ENCODE measurements at places on chromosomes 11 and 22.

GRCh38 chr22:23402275-23403151, 177.6 kb downstream of the IGLL1 start:
- peak; percentile 82 for DNase-seq

GRCh38 chr22:48819232-48819631, 1008.4 kb downstream of the BRD1 start:
- DNase-seq, result no peak

- no peak for DNase-seq
Observed at GRCh38 chr11:86219311-86220193, 25.0 kb upstream of the EED start.

- DNase-seq, result no peak
Observed at GRCh38 chr11:75946531-75947530, 131.8 kb downstream of the UVRAG start.

DNA sequence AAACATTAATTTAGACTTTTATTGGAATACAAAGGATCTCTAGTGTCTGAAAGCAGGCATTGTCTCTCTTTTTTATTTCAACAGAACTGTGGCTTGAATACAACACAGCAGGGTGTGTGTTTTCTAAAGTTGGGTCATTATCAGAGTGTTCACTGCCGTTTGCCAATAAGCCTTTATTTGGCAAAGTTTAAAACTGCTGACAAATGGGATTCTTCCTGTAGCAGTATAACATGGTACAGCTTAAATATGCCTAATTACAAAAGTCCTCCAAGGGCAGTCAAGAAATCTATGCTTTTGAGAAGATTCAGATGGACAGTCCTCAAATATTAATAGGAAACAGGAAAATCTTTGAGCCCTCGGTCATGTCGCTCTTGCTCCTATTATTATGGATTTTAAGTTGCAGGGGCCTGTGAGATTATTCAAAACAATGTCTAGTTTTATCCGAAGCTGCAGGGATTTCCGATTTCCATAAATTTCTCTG, 199.9 kb downstream of the MAML2 start:
- no peak for DNase-seq

DNA sequence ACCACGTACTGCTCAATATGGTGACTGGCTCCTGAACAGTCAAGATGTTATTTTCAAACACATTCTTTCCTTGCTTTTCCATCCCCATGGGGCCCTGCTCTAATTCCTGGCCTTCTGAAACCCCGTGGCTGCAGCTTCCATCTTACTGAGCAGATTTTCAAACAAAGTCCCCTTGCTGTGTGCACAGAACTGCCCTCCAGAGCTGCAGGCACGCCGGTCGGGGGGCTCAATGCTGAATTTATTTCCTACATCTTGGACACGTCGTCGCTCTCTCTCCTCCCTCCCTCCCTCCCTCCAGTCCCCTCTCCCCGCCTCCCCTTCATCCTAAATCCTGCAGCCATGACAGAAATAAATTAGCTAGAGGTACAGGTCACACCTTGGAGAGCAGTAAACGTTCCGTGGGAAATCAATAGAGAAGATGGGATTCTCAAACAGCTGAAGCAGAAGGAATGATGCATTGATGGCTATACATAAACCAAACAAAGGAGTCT, 243.1 kb upstream of the BLID start:
- DNase-seq, result no peak

GRCh38 chr22:22616636-22617035, 27.8 kb upstream of the GGTLC2 start:
- no peak for DNase-seq

DNA sequence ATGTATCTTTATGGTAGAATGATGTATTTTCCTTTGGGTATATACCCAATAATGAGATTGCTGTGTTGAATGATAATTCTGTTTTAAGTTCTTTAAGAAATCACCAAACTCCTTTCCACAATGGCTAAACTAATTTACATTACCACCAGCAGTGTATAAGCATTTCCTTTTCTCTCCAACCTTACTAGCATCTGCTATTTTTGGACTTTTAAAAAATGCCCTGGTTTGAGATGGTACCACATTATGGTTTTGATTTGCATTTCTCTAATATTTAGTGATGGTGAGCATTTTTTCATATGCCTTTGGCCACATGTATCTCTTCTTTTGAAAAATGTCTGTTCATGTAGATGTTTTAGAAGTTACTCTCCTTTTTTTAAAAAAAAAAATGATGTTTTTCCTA, 142.0 kb downstream of the METTL15 start:
- DNase-seq, result no peak

DNA sequence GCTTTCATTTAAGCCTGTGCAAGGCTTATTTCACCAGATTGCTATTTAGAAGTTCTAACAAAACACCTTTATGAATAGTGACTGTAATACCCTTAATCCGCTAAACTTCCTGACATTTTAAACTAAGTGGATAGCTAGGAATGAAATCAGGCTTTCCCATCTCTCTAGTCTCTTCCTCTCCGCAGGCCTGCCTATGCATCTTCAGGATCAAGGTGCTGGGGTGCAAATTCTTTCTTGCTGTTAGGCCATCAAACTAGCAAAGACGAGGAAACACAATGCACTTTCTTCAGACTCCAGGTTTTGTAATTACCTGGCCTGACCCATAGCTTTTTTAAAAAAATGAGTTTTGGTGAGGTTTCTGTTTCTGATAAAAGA, 149.4 kb downstream of the DBX1 start:
- DNase-seq, result no peak

DNA sequence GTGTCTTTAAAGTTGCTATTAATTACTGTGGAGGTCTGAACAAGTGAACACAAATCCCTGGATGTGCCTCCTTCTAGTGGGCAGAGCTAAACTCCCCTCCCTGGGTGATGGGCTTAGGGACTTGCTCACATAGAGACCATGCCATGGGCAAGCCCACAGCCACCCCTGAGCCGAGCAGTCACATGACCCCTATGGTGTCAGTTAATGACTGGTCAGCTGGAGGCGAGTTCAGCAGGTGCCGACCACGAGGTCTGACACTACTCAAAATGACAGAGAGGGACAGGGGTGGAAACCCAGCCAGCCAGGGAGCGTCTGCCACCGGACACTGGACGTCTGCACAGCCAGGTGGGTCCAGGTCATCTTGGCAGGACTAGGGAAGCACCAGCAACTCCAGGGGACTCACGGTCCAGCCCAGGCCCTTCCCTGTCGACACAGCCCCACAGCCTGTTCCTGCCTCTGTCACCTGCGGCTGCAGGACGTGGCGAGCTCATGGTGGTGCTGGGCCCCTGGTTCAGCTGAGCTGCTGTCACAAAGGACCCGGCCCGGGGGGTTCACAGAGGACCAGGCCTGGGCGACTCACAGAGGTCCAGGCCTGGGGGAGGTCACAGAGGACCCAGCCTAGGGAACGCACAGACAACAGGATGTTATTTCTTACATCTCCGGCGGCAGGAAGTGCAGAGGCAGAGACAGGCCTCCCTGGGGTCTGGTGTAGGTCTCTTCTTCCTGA, 135.0 kb downstream of the BRD1 start:
- DNase-seq, result no peak

DNA sequence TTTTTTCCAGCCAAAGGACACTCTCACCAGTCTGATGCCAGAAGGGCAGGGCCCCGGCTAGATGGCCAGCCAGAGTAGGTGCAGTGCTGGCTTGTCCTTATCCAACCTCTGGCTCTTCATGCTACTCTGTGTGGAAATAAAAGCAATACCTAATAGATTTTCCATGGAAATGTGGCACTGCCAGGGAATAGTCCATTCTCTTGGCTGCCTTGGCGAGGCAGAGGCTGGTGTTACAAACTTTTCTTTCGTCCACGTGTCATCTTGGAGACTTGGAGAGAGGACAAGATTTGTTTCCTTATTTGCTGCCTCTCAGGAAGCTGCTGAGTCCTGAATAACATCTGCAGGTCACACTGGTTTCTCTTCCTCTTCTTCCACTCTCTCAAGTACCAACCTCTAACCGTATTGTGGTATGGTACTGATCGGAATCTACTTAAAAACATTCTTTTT, 17.2 kb upstream of the C1QTNF4 start:
- DNase-seq, result no peak

GRCh38 chr22:32743046-32743445, 58.5 kb upstream of the TIMP3 start:
- DNase-seq, result no peak

GRCh38 chr22:47139013-47139789, 376.8 kb downstream of the TBC1D22A start:
- DNase-seq, result no peak

GRCh38 chr22:32646476-32646875, 155.0 kb upstream of the TIMP3 start:
- no peak for DNase-seq

DNA sequence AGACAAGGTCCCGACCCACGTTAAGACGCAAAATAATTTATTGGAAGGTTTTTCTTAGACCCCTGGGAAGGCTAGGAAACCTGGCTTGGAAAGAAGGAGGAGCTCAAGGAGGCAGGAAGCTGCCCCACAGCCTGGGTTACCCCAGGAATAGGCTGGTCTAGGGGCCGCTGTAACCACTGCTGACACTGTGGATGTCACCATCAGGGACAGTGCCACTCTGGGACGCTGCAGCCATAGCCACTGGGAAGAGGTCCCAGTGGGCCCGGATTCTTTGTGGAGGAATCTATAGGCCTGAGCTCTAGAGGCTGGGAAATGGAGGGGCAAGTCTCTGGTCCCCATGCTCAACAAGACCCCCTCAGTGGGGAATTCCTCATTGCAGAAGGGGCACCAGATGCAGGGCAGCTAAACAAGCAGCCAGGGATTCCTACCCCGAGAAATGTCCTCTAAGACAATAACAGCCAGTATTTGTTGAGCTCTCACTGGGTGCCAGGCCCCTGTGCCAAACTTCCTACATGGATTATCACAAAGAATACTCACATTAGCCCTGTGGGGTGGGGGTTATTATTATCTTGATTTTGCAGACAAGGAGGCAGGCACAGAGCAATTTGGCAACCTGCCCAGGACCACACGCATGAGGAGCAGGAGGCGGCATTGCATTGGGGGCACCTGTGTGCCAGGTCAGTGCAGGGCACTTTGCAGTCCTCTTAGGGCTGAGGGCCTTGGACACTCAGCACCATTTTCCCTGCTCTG, 19.5 kb upstream of the CHKA start:
- no peak for DNase-seq

DNA sequence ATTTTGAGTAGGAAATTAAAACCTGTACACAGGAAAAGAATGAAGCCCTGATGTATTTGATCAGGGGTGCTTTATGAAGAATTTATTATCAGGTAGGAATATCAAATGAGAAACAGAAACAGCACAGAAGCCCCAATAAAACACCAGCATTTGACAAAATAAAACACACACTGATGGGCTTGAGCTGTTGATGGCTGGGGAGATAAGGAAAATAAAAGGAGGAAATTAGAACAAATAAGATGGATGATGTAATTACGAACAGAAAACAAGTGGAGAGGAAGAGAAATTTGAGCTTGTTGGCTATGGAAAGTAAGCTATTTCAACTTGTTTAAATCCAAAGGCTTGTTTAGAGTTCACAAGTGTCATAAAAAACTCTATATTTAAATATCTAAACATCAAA, 213.7 kb downstream of the CADM1 start:
- DNase-seq, result no peak

DNA sequence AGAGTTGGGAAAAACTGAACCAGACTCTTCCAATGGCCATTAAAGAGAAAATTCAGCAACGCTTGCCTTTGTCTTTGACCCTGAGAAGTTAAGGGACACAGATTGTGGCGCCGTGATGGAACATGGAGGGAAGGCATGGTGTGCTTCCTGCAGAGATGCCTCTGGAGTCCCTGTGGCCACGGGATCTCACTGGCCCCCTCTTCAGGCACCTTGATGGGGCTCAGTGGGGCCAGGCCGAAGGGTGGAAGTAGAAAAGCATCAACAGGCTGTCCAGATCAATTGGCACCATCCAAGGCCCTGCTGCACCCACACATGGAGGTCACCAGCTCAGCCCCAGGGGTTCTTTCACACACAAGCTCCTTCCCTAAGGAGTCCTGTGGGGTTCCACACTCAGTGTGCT, 42.9 kb downstream of the MORC2 start:
- no peak for DNase-seq

- DNase-seq, result no peak
Observed at GRCh38 chr11:64746486-64746885, 2.5 kb upstream of the RASGRP2 start.

DNA sequence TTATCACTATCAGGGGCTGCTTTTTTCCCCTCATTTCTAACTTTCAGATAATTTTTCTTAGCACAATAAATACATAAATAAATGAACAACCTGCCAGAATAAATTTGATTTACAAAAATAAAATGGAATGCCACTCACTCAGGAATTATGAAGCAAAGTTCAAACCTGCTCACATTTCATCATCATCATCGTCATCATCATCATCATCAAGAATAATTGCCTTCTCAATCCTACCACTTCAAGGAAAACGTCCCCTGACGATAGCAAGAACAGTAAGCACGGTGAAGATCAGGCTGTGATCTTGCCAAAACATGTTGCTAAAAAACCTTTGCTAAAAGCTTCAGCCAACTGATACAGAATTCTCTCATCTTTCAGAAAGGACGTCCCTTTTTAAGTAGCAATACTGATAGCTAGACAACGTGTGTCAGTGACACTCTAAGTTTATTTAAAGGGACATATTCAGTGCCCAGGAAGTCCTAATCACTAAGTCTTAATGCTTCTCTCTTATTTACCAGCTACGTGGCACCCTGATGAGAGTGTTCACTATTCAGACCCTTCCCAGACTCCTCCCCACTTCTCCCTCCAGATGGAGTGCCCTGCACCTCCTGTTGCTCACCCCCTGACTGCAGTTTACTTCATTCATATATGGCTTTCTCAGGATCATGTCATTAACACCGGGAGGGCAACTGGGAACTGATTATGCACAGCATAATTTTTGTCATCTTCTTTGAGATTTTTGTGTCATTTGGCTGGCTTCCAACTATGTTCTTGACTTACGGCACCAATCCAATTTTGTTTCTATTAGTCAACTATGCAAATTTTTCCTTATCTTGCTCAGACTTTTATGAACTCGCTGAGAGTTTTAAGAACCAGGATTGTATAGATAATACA, 200.1 kb upstream of the GUCY1A2 start:
- DNase-seq, result no peak

GRCh38 chr11:114163229-114163631, 103.7 kb downstream of the ZBTB16 start:
- no peak for DNase-seq

- no peak for DNase-seq
Observed at GRCh38 chr22:45540122-45540521, 37.4 kb downstream of the FBLN1 start.

- DNase-seq, result no peak
Observed at GRCh38 chr11:122209619-122210366, 93.8 kb upstream of the BLID start.

DNA sequence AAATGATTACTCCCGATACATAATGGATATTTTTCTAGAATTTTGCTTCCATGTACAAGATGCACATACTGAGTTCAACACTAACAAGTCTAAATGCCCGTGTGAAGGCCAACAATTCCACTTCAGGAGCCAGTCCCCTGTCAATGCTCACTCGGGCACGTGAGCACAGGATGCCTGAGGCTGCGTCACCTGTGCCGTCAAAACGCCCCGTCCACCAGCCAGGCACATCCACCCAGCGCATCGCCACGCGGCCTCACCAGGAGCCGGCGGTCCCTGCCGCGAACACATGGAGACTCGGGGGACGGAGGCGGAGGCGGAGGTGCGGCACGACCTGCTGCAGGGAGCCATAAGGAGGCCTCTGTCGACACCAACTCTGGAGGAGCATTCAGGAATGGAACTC, 9.8 kb downstream of the TOLLIP start:
- DNase-seq, result peak; percentile 39

GRCh38 chr22:30306627-30307011, 17.3 kb upstream of the CASTOR1 start:
- no peak for DNase-seq

GRCh38 chr22:29330291-29330690, 14.8 kb upstream of the RASL10A start:
- DNase-seq, result no peak

Data from H1 (cell line).